Activated T-cell treated with anti-CD3 and anti-CD28 coated beads, Interleukin-2, amount 50 U/mL, for 72 hours (primary cell): ENCODE measurements at places on chromosomes 4 and X. TPM values are rescaled to one million over a fixed set of nuclear protein-coding genes. Genes with fewer than 3 reads are reported as not detected.

- H3K4me1 ChIP-seq = peaks cover 14% of the 10 kb centered on the region
- no peak overlapping the region for H3K27ac ChIP-seq
- H3K4me3 ChIP-seq = no peak overlapping the region
- H3K27me3 ChIP-seq = peaks cover 16% of the 10 kb centered on the region
- no peak for DNase-seq
Measured at GRCh38 chrX:44223150-44223549, 120.3 kb downstream of the EFHC2 start.

TXK gene
- 37.8 TPM for total RNA-seq

GRCh38 chrX:129525896-129526295 is 2.6 kb upstream of the SMARCA1 start:
- peaks cover 4% of the 10 kb centered on the region for H3K4me1 ChIP-seq
- H3K4me3 ChIP-seq = no peak overlapping the region
- H3K27ac ChIP-seq = no peak overlapping the region
- DNase-seq = no peak

DNA sequence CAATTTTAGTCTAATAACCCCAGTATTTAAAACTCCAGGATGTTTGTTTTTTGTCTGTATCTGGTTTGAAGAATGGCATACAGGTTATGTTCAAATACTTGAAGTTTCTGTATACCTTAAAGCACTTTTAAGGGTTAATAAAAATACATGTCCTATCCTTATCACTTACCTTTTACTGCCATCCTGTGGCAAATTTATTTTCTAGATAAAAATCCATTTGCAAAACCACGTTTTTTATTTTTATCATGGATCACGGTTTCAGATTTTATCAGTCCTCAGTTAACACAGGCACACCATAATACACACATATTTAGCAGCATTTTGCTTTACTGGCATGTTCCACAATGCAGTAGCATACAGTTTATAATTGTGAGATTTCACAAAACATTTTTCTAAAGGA is 113.3 kb upstream of the H2AZ1 start:
- H3K27me3 ChIP-seq = peaks cover 33% of the 10 kb centered on the region
- no peaks in the 10 kb centered on the region for H3K4me1 ChIP-seq
- DNase-seq = no peak
- H3K27ac ChIP-seq = no peak overlapping the region
- no peak overlapping the region for H3K4me3 ChIP-seq

GRCh38 chrX:137792214-137792613 is 226.3 kb downstream of the ZIC3 start:
- DNase-seq = no peak
- H3K4me3 ChIP-seq = no peak overlapping the region
- no peak overlapping the region for H3K27ac ChIP-seq
- H3K36me3 ChIP-seq = no peaks in the 10 kb centered on the region
- H3K4me1 ChIP-seq = no peaks in the 10 kb centered on the region
- H3K27me3 ChIP-seq = peaks cover 30% of the 10 kb centered on the region

GRCh38 chr4:153728151-153728550 is 31.7 kb downstream of the RNF175 start:
- H3K27ac ChIP-seq = no peak overlapping the region
- peaks cover 6% of the 10 kb centered on the region for H3K4me1 ChIP-seq
- no peak overlapping the region for H3K4me3 ChIP-seq

- H3K27me3 ChIP-seq = peaks cover 14% of the 10 kb centered on the region
- H3K36me3 ChIP-seq = no peaks in the 10 kb centered on the region
- H3K4me1 ChIP-seq = peaks cover 19% of the 10 kb centered on the region
- no peak overlapping the region for H3K4me3 ChIP-seq
- no peak for DNase-seq
Measured at GRCh38 chrX:154987940-154988339, 34.6 kb downstream of the F8 start.

CCKAR gene
- total RNA-seq = not detected

RUFY3 gene
- 30.2 TPM for total RNA-seq

DNA sequence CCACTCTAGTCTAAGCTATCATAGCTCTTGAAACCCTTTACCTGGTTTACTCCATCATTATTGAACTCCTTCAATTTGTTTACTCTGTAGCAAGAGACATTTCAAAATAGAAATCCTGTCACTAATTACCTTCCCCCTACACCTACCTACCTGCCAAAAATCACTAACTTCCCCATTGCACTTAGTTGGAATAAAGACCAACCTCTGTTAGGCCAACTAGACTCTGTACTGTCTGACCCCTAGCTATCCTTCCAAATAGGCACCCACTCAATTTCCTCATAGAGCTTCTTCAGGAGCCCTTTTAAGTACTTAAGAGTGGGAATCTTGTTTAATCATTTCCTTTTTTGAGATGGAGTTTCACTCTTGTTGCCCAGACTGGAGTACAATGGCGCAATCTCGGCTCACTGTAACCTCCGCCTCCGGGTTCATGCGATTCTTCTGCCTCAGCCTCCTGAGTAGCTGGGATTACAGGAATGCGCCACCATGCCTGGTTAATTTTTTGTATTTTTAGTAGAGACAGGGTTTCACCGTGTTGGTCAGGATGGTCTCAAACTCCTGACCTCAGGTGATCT is 8.9 kb upstream of the CDKL2 start:
- H3K36me3 ChIP-seq = peaks cover 15% of the 10 kb centered on the region
- peaks cover 8% of the 10 kb centered on the region for H3K4me1 ChIP-seq
- no peak overlapping the region for H3K27ac ChIP-seq
- H3K27me3 ChIP-seq = no peaks in the 10 kb centered on the region
- no peak for DNase-seq

GRCh38 chrX:84168095-84168494 is 19.9 kb downstream of the RPS6KA6 start:
- H3K27me3 ChIP-seq = peaks cover 19% of the 10 kb centered on the region
- no peak overlapping the region for H3K27ac ChIP-seq
- H3K4me1 ChIP-seq = no peaks in the 10 kb centered on the region

USP53 gene
- total RNA-seq = 12.6 TPM

GRCh38 chr4:92483341-92483740 is 179.6 kb downstream of the GRID2 start:
- H3K36me3 ChIP-seq = no peaks in the 10 kb centered on the region
- H3K4me3 ChIP-seq = no peak overlapping the region
- H3K27me3 ChIP-seq = no peaks in the 10 kb centered on the region
- H3K4me1 ChIP-seq = no peaks in the 10 kb centered on the region
- no peak for DNase-seq

DNA sequence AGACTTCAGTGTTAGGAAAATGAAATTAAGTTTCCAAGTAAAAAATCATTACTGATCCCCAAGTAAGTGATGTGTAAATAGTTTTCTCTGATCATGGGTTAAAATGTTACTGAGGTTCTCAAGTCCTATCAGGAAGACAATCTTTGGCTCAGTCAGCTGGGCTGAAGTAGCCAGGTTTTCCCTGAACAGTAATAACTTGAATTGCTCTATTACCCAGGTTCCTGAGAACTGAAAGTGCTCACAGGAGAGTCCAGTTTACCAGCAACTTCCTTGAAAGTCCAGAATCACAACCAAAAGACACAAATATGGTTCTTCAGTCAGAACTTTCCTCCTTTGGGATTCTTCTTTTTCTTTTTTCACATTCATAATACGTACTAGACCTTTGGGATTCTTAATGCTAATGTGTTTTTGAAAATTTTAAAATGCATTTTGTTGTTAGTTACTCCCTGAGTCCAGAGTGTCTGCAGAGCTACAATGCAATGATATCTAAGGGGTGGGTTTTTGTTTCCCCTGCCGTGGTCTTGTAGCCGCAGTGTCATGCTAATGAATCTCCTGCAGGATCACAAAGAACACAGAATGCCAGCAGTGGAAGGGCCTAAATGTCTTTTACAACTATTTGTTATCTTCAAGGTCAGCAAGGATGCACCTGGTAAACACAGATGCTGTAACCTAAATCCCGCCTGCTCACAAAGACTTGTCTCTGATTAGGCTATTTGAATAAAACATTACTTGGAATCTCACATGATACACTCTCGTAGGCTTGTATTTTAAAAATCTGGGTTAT is 439.8 kb upstream of the NR3C2 start:
- no peaks in the 10 kb centered on the region for H3K36me3 ChIP-seq
- peaks cover 10% of the 10 kb centered on the region for H3K27me3 ChIP-seq
- no peaks in the 10 kb centered on the region for H3K4me1 ChIP-seq
- H3K4me3 ChIP-seq = no peak overlapping the region
- no peak for DNase-seq

SLIT2 gene
- total RNA-seq = not detected

DGKK gene
- not detected for total RNA-seq

DNA sequence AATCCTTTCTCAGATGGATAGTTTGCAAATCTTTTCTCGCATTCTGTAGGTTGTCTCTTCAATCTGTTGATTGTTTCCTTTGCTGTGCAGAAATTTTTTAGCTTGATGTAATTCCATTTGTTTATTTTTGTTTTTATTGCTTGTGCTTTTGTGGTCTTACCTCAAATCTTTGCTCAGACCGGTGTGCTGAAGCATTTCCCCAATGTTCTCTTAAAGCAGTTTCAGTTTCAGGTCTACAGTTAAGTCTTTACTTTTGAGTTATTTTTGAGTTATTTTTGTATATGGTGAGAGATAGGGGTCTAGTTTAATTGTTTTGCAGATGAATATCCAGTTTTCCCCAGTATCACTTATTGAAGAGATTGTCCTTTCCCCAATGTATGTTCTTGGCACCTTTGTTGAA is 18.2 kb upstream of the SLC25A14 start:
- peaks cover 36% of the 10 kb centered on the region for H3K27me3 ChIP-seq
- no peak for DNase-seq
- H3K36me3 ChIP-seq = peaks cover 5% of the 10 kb centered on the region
- no peak overlapping the region for H3K4me3 ChIP-seq
- no peak overlapping the region for H3K27ac ChIP-seq

DNA sequence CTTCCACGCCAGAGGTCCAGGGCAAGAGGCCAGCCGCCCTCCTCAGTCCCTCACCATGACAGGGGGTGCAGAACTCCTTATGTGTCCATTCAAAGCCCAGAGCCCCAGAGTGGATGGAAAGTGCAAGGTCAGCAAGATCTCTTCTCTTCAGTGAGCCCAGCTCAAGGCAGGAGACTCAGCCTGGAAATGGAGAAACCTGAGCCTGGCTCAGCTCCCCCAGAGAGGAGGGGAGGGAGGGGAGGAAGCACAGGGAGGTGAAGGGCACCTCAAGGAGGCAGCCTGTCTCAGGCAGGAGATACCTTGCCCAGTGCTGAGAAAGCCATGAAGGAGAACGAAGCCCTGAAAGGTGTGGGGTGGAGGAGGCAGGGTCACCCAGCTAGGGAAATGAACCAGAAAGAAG is 121.8 kb upstream of the PJA1 start:
- H3K27ac ChIP-seq = no peak overlapping the region
- peaks cover 41% of the 10 kb centered on the region for H3K27me3 ChIP-seq
- no peaks in the 10 kb centered on the region for H3K4me1 ChIP-seq
- H3K36me3 ChIP-seq = no peaks in the 10 kb centered on the region
- no peak for DNase-seq

DNA sequence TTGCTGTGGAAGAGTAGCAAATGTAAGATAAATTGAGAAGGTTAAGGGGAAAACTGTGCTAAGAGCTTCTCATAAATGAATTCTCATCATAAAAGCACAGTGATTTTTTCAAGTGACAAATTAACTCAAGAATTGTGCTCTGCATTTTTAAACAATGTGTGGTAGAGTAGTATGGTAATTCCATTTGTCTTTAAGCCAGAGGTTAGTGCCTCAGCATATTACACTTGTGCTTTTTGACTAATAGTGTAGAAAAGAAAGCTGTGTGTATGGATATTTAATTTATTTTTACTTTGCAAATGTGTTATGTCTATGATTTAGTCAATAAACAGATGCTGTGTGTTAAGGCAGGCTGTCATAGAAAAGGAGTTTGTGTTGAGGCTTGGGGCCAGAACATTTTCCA is 61.0 kb downstream of the FHIP1A start:
- no peak overlapping the region for H3K4me3 ChIP-seq
- no peak overlapping the region for H3K27ac ChIP-seq
- no peak for DNase-seq

GRCh38 chr4:14835708-14836425 is 166.4 kb upstream of the CPEB2 start:
- no peaks in the 10 kb centered on the region for H3K36me3 ChIP-seq
- no peaks in the 10 kb centered on the region for H3K4me1 ChIP-seq
- peak overlapping the region; percentile 38 for H3K27ac ChIP-seq
- H3K4me3 ChIP-seq = no peak overlapping the region
- no peak for DNase-seq

PABPC1L2A gene
- total RNA-seq = not detected

NDST3 gene
- not detected for total RNA-seq

- H3K36me3 ChIP-seq = no peaks in the 10 kb centered on the region
- no peaks in the 10 kb centered on the region for H3K27me3 ChIP-seq
- H3K4me1 ChIP-seq = peaks cover 9% of the 10 kb centered on the region
- no peak overlapping the region for H3K27ac ChIP-seq
- DNase-seq = no peak
Measured at GRCh38 chr4:73606465-73606974, 13.7 kb downstream of the RASSF6 start.

GRCh38 chr4:54929459-54929858 is 195.9 kb downstream of the KDR start:
- DNase-seq = no peak
- no peak overlapping the region for H3K27ac ChIP-seq
- H3K4me3 ChIP-seq = no peak overlapping the region
- peaks cover 4% of the 10 kb centered on the region for H3K4me1 ChIP-seq

TMEM33 gene
- 37.4 TPM for total RNA-seq

ZFX gene
- total RNA-seq = 47.2 TPM

- H3K4me3 ChIP-seq = no peak overlapping the region
- no peak overlapping the region for H3K27ac ChIP-seq
- H3K27me3 ChIP-seq = peaks cover 47% of the 10 kb centered on the region
Measured at GRCh38 chr4:76620723-76621468, 185.9 kb downstream of the SHROOM3 start.

DNA sequence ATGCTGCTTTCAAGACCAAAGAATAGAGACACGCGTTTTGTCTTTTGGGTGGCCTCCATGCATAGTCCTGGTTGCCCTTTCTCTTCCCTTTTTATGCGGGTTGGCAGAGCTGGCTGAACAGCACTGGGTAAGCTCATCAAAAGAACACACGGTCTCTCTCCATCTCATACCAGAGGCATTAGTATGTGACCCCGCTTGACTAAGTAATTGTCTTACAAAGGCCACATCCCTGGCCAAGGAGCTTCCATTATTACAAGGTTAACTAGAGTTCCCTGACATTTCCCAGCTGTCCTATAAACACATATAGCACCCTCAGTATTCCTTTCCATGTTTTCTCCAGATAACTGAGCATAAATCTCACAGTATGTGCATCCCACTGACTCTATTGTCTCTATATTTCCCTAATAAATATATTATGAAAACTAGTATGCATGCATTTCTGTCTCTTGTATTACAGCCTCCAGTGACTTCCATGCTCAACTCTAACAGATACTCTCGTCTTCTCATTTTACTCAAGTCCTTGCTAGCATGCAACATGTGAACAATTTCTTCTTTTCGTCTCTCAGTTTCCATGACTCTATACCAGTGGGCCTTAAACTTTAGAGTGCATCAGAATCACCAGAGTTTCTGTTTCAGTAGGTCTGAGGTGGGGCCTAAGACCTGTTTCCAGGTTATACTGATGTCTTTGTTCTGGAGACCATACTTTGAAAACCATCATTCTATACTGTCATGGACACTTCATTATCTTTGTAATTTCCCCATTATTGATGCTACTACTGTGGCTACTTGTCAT is 247.7 kb upstream of the ARSJ start:
- no peaks in the 10 kb centered on the region for H3K4me1 ChIP-seq
- no peaks in the 10 kb centered on the region for H3K27me3 ChIP-seq
- DNase-seq = no peak

PAGE2B gene
- 0.74 TPM for total RNA-seq
